Airway epithelial cell (primary cell): ENCODE measurements at places on chromosomes 1 and 21. TPM values are rescaled to one million over a fixed set of nuclear protein-coding genes. Genes with fewer than 3 reads are reported as not detected.

Gene DESI2
- total RNA-seq: 25.0 and 32.1 TPM in 2 replicates

Gene C1orf232
- total RNA-seq: not detected in 2 replicates

Gene RNF223
- total RNA-seq: 1.3 and 2.2 TPM in 2 replicates

Gene MR1
- 13.1 and 21.7 TPM in 2 replicates for total RNA-seq

Gene FCGR1A
- not detected in 2 replicates for total RNA-seq

Gene HHAT
- total RNA-seq: 1.7 and 3.3 TPM in 2 replicates

Gene TMEM240
- 0.23 and 0.35 TPM in 2 replicates for total RNA-seq

Gene TNFSF4
- total RNA-seq: 0.71 and 1.1 TPM in 2 replicates

Gene LCE1D
- total RNA-seq: not detected in 2 replicates

Gene TLCD4
- total RNA-seq: 0.14 and 0.23 TPM in 2 replicates

Gene ETNK2
- total RNA-seq: 17.7 and 21.6 TPM in 2 replicates

Gene LCE1B
- not detected in 2 replicates for total RNA-seq

Gene PROK1
- not detected in 2 replicates for total RNA-seq

Gene CFHR1
- total RNA-seq: not detected in 2 replicates

Gene UBE2U
- not detected in 2 replicates for total RNA-seq

Gene CAPN9
- total RNA-seq: not detected in 2 replicates

Gene SRSF4
- total RNA-seq: 43.6 and 52.5 TPM in 2 replicates

Gene GBP7
- not detected in 2 replicates for total RNA-seq

Gene SPRR3
- total RNA-seq: 286 and 324 TPM in 2 replicates

Gene EFNA3
- total RNA-seq: 20.9 and 33.1 TPM in 2 replicates

Gene DEGS1
- 37.4 and 48.7 TPM in 2 replicates for total RNA-seq

Gene PSMD4
- total RNA-seq: 149 and 155 TPM in 2 replicates

Gene GUCA2B
- not detected in 2 replicates for total RNA-seq

Gene SPATA21
- not detected in 2 replicates for total RNA-seq

Gene RGS21
- total RNA-seq: not detected in 2 replicates

Gene CELA3A
- not detected in 2 replicates for total RNA-seq

Gene VANGL2
- 9.9 and 16.4 TPM in 2 replicates for total RNA-seq

Gene HEYL
- 0.14 TPM in 1 of 2 replicates, not detected in the other for total RNA-seq

Gene ARF1
- 302 and 424 TPM in 2 replicates for total RNA-seq

Gene SOX13
- total RNA-seq: 11.8 and 14.2 TPM in 2 replicates

Gene ELF3
- 39.6 and 44.8 TPM in 2 replicates for total RNA-seq

Gene NOS1AP
- total RNA-seq: 0.07 and 1.6 TPM in 2 replicates

Gene RAB3B
- total RNA-seq: 4.7 and 6.7 TPM in 2 replicates

Gene CELA3B
- not detected in 2 replicates for total RNA-seq

Gene F13B
- not detected in 2 replicates for total RNA-seq

Gene E2F2
- 1.7 and 2.1 TPM in 2 replicates for total RNA-seq

Gene RAP1GAP
- total RNA-seq: 0.46 and 1.8 TPM in 2 replicates

Gene DENND2C
- 13.0 and 17.3 TPM in 2 replicates for total RNA-seq

Gene ACOT11
- total RNA-seq: 6.2 and 8.2 TPM in 2 replicates

Gene FMO5
- total RNA-seq: 0.99 and 2.7 TPM in 2 replicates

Gene MTARC2
- total RNA-seq: 2.0 and 5.8 TPM in 2 replicates

Gene AQP10
- 0.78 and 1.2 TPM in 2 replicates for total RNA-seq

Gene IL20
- total RNA-seq: not detected in 2 replicates

Gene NECTIN4
- 43.1 and 50.0 TPM in 2 replicates for total RNA-seq

Gene DHDDS
- total RNA-seq: 39.3 and 43.5 TPM in 2 replicates

Gene SSU72
- 103 and 113 TPM in 2 replicates for total RNA-seq

Gene FYB2
- total RNA-seq: not detected in 2 replicates

Gene CRYBG2
- 72.4 and 99.7 TPM in 2 replicates for total RNA-seq

Gene TIAM1
- 19.3 and 21.7 TPM in 2 replicates for total RNA-seq

Gene MIXL1
- total RNA-seq: not detected in 2 replicates

Gene TMEM69
- 48.7 and 55.4 TPM in 2 replicates for total RNA-seq

Gene C1orf53
- 8.5 and 10.2 TPM in 2 replicates for total RNA-seq

Gene PCBP3
- total RNA-seq: not detected in 2 replicates

Gene CLCA4
- total RNA-seq: 3.1 and 6.5 TPM in 2 replicates

Gene TSPAN1
- total RNA-seq: 37.5 and 39.6 TPM in 2 replicates

Gene C8B
- not detected in 2 replicates for total RNA-seq

Gene S100B
- 0.42 TPM in 1 of 2 replicates, not detected in the other for total RNA-seq

Gene APOBEC4
- total RNA-seq: not detected in 2 replicates

Gene OR6N2
- not detected in 2 replicates for total RNA-seq
